ENCODE measurements at places on chromosomes 7 and 10. TPM values are rescaled to one million over a fixed set of nuclear protein-coding genes. Genes with fewer than 3 reads are reported as not detected.

- DNase-seq = no peak
Measured at GRCh38 chr10:117609095-117609795, 66.7 kb downstream of the EMX2 start.

DNA sequence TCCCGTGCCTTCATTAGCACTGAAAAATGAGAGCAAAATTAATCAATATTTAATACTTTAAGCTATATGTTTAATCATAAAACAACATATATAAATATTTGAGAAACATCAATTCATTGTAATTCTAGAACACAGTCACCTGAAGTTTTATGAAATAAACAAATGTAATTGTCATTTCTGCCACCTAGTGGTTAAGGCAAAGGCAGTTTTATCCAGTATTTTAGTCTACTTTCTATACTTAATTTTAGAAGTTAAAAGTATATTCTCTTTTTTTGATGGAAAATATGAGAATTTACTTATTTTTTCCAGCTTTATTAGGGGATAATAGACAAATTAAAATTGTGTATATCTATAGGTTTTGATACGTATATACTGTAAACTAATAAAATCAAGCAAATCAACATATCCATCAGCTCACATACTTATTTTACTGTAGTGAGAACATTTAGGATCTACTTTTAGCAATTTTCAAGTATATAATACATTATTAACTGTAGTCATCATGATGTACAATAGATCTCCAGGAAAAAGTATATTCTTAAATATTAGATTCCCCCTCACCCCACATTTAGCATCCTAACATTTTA is 16.9 kb downstream of the PCGF6 start:
- no peak for DNase-seq

DNA sequence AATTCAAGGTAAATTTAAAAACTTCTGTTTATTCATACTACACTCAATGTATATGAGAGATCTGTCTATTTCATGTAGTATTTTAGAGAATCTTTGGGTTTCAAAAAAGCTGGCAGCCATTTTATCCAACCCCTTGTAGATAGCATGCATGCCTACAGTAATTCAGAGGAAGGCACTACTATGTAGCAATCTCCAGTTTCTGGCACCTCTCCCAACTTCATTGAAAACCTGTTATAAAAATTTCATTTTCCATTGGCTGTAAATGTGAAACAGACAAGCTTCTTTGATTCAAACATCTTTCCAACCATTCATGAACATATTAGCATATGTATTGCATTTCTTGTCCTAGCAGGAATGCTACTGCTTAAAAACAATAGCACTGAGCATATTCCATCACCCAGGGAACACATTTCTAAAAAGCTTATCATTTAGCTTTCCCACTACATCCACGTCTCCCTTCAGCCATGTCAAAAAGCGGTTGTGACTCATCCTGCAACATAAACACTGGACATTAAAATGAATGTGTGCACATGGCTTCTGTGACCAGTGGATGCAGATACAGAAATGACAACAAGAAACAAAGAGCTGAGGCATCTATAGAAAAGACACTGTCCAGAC is 330.4 kb upstream of the AOAH start:
- no peak for DNase-seq

- no peak for DNase-seq
Measured at GRCh38 chr7:3066506-3066905, 22.8 kb upstream of the CARD11 start.

DNA sequence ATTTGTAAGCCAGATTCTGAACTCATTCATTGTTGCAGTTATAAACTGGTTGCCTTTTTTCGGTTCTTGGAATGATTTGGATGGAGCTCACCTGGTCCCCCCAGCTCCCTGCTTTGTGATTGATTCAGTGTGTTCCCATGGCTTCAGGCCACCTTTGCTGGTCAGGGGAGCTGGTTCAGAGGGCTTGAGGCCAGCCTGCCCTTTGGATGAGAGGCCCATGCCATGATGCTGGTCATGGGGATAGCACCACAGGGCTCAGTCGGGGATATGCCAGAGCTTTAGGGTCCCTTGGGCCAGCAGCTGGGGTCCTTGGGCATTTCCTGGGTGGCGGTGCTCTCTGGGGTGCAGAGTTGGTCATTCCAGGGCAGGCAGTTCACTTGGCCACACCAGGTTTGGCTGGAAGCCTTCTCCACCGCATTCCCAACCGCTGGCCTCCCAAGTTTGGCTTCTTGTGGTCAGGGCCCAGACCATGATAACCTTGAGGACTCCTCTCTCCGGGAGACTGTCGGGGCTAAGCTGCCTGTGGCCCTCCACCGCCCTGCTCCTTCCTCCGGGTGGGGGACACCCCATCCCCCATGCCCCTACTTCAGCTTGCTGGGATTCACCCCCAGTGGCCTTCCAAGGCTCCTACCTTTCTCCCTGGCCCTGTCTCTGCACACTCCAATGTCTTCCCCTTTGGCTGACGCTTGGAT is 65.1 kb downstream of the MGMT start:
- no peak for DNase-seq

Gene ACTR3C
- total RNA-seq = 4.6 TPM

Measured in cardiac septum (tissue), 1 donor.